ENCODE measurements at places on chromosomes 2 and 18.

GRCh38 chr2:86466306-86466705 lies 25.1 kb downstream of the KDM3A start:
- DNase-seq = no peak

- no peak for DNase-seq
These were observed 17.7 kb downstream of the MAP2 start for GRCh38 chr2:209441541-209441940.

GRCh38 chr2:114294741-114295140 lies 147.7 kb upstream of the DPP10 start:
- no peak for DNase-seq

GRCh38 chr2:38029512-38029911 lies 46.4 kb downstream of the CYP1B1 start:
- no peak for DNase-seq

GRCh38 chr2:137339051-137339450 lies 573.7 kb downstream of the THSD7B start:
- DNase-seq = no peak

GRCh38 chr2:120472891-120473309 lies 127.0 kb downstream of the INHBB start:
- DNase-seq = no peak

- no peak for DNase-seq
These were observed 42.8 kb downstream of the ATOH8 start for GRCh38 chr2:85796341-85797262.

DNA sequence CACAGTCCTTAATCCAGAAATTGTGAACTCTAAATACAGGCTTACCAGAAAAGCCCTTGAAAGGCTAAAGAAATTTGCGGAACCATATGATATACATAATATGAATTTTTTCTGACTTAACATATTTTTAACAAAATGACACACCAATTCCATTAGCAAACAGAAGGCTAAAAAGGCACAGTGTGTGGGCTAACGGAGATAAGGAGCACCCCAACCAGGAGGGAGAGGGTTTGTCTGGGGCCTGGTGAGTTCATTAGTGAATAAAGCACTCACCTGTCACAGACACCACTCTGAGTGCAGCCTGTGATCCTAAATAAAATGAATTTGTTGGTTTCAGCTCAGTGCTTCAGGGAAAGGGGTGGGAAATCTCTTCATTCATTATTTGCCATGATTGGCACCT lies 2.7 kb upstream of the FECH start:
- no peak for DNase-seq

- no peak for DNase-seq
These were observed 18.7 kb downstream of the MEP1B start for GRCh38 chr18:32208577-32208976.

- DNase-seq = no peak
These were observed 157.0 kb upstream of the SERPINE2 start for GRCh38 chr2:224195925-224196571.

DNA sequence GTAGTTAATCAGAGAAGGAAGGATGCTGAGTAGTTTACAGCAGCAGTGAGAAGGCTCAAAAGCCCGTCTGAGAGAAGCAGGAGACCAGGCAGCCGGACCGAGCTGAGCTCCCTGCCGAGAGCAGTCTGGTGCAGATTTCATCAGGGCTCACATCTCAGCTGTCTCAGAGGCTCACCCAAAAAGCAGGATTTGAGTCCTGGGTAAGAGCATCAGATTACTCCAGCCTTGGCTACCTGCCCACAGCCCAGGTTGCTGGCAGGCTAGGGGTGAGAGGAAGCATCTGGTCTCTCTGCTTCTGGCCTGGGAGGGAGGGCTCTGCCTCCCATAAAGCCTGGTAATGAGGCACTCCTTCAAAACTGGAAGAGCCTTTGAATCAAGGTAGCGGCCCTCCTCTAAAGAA lies 140.5 kb downstream of the ST6GAL2 start:
- DNase-seq = no peak

- no peak for DNase-seq
These were observed 38.3 kb downstream of the SFXN5 start for GRCh38 chr2:73033142-73033765.

- no peak for DNase-seq
These were observed 11.5 kb upstream of the ALPK2 start for GRCh38 chr18:58640428-58640805.

DNA sequence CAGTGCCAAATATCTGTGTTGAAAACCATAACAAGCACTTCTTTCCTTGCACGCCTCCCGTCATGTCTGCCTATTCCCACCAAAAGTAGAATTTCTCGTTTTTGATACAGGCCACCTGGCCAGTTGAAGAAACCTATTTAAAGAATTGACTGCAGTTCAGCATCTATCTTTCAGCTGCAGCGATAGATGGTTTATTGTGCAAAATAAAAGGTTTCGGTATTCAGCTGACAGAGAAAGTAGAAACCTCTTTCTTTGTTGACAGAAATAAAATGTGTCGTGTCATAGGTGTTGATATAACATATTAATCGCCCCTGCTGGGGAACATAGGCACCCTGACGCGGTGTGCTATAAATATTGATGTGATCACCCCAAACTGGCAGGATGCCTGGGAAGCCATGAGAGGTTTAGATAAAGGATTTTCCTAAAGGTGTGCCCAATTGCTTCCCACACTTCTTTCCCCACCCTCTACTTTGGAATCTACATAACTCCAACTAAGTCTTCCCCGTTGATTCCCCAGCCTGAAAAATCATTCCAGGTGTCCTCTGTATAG lies 570.4 kb downstream of the CCDC85A start:
- DNase-seq = no peak

- no peak for DNase-seq
These were observed 16.6 kb downstream of the NPPC start for GRCh38 chr2:231909631-231910030.

- DNase-seq = no peak
These were observed 134.1 kb downstream of the SLC8A1 start for GRCh38 chr2:40317761-40318160.

- DNase-seq = no peak
These were observed 75.2 kb downstream of the FMNL2 start for GRCh38 chr2:152410165-152410597.

GRCh38 chr2:44170311-44170717 lies 1.6 kb downstream of the PPM1B start:
- DNase-seq = no peak

GRCh38 chr2:41905597-41906337 lies 142.1 kb upstream of the PKDCC start:
- DNase-seq = no peak

- DNase-seq = no peak
These were observed 34.8 kb upstream of the IL1R1 start for GRCh38 chr2:102107741-102108070.

- no peak for DNase-seq
These were observed 86.9 kb downstream of the RRM2 start for GRCh38 chr2:10209406-10209935.

DNA sequence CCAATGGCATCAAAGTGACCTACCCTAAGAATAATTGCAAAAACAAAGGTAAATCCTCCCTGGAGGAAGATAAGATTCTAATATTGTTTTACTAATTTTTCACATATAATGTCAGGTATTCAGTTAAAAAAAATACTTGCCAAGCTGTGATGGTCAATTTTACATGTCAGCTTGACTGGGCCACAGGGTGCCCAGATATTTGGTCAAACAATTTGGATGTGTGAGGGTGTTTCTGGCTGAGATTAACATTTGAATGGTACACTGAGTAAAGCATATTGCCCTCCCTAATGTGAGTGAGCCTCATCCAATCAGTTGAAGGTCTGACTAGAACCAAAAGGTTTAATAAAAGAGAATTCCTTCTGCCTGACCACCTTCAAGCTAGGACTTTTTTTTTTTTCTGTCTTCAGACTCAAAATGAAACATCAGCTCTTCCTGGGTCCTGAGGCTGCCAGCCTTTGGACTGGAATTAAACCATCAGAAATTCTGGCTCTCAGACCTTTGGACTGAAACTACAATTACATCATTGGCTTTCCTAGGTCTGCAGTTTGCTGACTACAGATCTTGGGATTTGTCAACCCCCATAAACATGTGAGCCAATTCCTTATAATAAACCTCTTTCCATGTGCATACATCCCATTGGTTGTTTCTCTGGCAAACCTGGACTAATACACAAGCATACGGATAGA lies 65.4 kb downstream of the LDAH start:
- DNase-seq = no peak

- no peak for DNase-seq
These were observed 134.0 kb upstream of the SERTAD2 start for GRCh38 chr2:64787698-64788097.

DNA sequence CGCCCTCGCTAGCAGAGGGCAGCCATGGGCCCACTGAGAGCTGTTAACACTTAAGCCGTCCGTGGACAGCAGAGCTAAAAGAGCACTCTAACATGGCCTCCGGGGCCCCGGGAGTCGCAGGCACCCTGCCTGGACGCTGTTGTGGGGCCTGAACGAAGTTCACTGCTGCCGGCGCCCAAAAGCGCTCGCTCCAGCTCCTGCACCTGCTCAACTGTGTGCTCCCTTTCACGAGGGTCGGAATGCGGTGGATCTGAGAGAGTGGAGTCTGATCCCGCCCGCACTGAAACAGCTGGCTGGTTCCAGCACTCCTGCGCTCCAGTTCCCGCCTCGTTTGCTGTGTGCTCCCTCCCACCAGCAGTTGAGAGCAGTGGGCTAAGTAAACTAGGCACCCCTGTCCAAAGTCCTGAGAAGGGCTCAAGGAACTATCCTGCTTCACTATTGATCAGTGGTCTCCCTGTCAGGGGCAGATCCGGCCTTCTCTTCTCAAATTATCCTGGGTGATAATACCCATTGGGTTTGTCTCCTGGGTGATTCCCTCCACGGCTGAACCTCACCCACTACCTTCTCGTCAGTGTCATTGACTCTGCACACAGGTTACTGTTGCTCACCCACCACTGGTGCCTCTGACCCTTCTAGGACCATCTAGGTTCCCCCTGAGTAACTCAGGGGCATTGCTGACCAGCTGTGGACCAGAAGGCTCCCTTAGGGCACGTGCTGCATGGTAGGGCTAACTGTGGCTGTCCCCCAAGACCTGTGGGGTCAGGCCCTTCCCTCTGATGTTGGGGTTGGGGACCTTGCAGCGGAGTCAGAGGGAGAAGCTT lies 23.5 kb downstream of the B3GNT7 start:
- no peak for DNase-seq

- DNase-seq = no peak
These were observed 58.5 kb upstream of the ARHGAP15 start for GRCh38 chr2:143070704-143071103.

GRCh38 chr2:173272849-173273248 lies 81.8 kb upstream of the CDCA7 start:
- DNase-seq = no peak

DNA sequence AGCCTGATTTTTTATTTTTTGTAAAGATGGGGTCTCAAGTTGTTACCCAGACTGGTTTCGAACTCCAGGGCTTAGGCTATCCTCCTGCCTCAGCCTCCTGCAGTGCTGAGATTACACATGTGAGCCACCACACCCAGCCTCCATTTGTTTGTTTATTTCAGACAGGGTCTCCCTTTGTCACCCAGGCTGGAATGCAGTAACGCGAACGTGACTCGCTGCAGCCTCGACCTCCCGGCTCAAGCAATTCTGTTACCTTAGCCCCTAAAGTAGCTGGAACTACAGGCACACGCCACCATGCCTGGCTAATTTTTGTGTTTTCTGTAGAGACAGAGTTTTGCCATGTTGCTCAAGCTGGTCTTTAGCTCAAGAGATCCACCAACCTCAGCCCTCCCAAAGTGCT lies 27.2 kb downstream of the UBXN4 start:
- no peak for DNase-seq

- no peak for DNase-seq
These were observed 10.0 kb downstream of the KLF7 start for GRCh38 chr2:207155516-207156444.

GRCh38 chr2:23002234-23002633 lies 382.7 kb upstream of the KLHL29 start:
- DNase-seq = no peak

GRCh38 chr2:85527787-85528186 lies 11.2 kb upstream of the MAT2A start:
- no peak for DNase-seq

- no peak for DNase-seq
These were observed 7.9 kb upstream of the RNF152 start for GRCh38 chr18:61900504-61901281.

DNA sequence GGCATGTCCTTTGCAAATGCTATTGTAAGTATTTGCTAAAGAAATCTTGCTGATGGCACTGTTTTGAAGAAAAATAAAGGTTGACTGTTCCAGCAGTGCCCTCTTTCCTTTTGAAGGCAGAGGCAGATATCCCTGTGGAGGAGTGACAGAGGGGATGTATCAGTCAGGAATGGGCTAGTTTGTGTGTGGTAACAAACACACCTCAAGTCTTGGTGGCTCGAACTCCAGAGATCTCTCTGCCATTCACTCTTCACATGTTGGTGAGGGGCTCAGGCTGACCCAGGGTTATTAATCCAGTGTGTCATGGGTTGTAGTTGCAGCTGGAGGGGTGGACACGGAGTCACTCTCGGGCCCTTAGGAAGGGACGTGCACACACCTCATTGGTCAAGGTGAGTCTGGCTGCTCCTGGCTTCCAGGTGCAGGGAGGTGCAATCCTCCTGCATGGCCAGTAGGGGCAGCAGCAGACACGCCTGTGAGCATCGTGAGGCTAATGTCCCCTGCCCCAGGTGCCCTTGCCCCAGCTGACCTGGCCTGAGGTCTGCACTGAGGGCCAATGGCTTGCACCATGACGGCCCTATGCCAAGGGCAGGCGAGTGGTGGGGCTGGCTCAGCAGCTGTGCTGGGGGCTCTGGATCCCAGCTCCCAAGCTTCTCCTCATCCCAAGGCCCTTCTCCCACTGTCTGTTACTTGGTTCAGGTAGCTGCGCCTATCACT lies 146.5 kb downstream of the ASB1 start:
- no peak for DNase-seq

DNA sequence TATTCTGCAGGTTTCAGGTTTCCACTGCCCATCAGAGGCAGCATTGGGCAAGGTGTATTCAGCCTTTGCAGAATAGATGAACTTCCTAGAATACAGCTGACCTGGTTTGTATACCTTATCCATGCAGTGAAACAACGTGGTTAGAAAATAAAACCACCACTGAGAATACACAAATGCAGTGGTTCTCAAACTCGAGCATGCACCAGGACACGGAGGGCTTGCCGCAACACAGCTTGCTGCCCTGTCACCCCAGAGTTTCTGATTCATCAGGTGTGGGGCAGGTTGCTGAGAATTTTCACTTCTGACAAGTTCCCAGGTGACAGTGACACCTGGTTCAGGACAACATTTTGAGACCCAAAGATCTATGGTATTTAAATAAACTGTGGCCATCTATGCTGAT lies 23.4 kb upstream of the C1D start:
- DNase-seq = no peak

DNA sequence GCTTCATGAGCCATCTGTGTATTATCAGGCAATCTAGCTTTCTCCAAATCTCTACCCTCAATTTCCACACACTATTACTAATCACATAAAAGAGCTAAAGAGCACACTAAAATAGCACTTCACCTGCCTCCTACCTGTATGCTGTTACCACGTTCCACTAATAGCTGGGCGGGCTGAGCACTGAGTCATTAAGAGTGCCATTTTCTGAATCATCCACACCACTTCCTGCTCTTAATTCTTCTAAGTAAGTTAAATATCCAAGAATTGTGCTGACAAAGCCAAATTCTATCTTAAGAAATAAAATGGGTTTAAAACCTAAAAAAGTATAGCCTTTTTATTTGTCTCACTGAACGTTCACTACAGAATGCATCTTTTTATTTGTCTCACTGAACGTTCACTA lies 35.7 kb downstream of the NOL10 start:
- no peak for DNase-seq

GRCh38 chr2:104023765-104024164 lies 830.1 kb upstream of the POU3F3 start:
- DNase-seq = no peak

Measured in GM04504 (cell line).